ENCODE measurements at places on chromosomes 5 and 9.

DNA sequence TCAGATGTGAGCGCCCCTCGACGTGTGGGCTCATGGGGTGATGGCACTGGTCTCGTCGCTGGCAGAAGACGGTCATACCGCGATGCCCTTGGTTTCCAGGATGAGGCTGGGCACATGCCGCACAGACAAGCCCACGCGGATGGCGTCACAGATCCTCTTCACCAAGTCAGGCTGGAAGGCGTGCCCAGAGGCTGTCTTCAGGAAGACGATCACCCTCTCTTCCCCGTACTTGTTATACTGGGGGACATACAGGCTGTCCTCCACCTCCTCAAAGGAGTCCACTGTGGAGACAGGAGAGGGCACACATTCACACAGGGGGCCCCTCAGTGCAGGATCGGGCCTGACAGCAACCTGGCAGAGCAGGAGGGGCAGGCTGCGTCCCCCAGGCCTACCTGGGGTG, 41.9 kb upstream of the ZNF354A start:
- DNase-seq: no peak

- no peak for DNase-seq
Observed at GRCh38 chr5:158903006-158903405, 196.7 kb downstream of the EBF1 start.

- DNase-seq: no peak
Observed at GRCh38 chr5:173624282-173624681, 7.8 kb upstream of the BOD1 start.

DNA sequence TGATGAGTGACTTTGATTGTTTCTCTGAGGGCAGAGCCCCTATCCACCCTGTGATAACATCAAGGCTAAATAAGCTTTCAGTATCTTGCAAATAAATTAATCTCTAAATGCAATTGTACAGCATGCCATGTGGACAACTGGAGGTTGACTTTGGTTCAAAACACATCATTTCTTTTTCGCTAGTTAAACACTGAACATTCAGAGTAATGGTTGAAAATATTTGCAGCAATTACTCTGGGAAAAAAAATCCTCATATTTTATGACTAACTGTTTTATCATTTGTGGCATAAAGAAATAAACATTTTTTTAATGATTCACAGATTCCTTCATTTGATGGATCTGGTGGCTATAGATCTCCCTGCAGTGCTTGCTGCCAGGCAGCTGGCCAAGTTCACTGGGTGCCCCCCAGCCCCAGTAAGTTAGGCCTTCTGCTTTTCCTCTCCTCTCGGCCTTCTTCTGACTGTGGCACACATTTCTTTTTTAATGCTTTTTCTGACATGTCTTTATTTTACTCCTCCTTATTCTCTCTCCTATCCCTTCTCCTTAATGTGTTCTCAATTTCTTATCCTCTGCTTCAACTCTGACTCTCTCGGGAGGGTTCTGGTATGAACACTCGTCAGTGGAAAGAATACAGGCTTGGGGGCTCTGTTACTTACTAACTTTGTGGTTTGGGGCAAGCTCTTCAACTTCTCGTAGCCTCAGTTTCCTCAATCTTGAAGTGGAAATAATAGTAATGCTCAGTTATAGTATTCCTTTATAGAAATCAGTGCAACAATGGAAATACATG, 69.6 kb downstream of the ADAMTSL1 start:
- no peak for DNase-seq

GRCh38 chr5:127963931-127964330, 119.6 kb upstream of the SLC12A2 start:
- DNase-seq: no peak

- DNase-seq: no peak
Observed at GRCh38 chr9:124284940-124285441, 27.2 kb downstream of the NEK6 start.

DNA sequence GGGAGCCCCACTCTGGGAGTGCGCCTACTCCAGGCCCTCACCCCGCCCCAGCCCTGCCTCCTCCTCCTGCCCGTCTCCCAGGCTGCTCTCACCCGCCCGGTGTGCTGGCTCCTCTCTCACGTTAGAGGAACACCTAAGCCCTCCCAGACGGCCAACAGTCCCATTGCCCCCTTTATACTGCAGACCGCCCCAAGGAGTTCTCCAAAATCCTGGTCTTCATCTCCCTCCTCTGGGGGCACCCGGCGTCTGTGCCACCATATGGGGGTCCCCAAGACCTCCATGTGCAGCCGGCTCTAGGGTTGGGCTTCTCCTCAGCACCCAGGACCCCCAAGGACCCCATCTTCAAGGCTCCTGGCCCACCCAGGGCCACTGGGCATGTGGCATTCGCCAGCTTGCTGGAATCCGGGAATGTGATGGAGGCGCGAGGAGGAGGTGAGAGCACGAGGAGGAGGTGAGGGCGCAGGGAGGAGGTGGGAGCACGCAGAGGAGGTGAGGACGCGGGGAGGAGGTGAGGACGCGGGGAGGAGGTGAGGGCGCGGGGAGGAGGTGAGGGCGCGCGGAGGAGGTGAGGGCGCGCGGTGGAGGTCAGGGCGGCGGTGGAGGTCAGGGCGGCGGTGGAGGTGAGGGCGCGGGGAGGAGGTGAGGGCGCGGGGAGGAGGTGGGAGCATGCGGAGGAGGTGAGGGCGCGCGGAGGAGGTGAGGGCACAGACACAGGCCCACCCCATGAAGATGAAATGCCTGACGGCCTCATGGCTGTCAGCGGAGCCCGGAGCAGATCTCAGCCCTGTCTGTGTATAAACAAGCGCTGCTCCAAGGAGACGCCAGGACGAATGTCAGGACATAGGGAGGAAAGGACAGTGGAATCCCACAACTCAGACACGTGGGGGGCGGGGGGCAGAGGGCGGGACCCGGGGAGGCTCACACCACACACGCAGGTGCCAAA, 41.2 kb downstream of the EXD3 start:
- no peak for DNase-seq

- no peak for DNase-seq
Observed at GRCh38 chr9:80076162-80076561, 504.4 kb downstream of the TLE4 start.

DNA sequence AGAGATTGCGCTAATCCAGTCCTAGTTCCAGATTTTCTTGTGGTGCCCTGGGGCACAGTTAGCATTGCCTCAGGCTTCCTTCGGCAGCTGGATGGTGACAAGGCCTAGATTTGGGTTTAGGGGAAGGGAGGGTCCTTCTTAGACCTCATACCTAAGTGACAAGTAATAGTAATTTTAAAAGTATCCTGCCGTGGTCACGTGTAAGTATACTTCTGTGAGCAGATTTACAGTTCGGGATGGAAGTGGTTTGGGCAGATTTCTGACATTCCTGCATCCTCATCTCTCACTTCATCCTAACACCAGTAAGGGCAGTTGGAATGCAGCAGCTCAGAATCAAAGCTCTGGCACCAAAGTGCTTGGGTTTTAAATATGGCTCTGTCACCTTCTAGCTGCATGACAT, 71.6 kb downstream of the LRRC70 start:
- no peak for DNase-seq

- no peak for DNase-seq
Observed at GRCh38 chr9:105834404-105834803, 140.1 kb downstream of the TMEM38B start.

- DNase-seq: no peak
Observed at GRCh38 chr5:107466233-107466769, 204.4 kb downstream of the EFNA5 start.

DNA sequence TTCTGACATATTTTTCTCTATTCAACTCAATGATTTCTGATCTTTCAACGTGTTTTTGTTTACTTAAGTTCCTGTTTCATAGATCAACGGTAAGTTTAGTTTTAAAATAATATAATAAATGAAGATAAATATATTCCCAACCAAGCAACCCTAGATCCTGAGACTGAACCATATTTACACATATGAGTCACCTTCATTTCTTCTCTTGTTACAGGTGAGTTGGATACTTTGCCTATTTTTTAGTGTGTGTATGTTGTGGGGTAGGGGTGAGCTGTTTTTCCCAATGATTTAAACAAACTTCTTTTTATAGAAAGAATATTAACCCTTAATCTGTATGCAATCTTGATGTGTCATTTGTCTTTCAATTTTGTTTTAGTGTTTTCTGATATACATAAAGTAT, 186.9 kb downstream of the MCTP1 start:
- DNase-seq: no peak

- no peak for DNase-seq
Observed at GRCh38 chr5:60277941-60278340, 384.4 kb upstream of the PDE4D start.
